ENCODE measurements at places on chromosomes 6 and 20. TPM values are rescaled to one million over a fixed set of nuclear protein-coding genes. Genes with fewer than 3 reads are reported as not detected.

CRISP2 gene
- total RNA-seq: not detected

FKBP1C gene
- total RNA-seq: 0.40 TPM

UBD gene
- total RNA-seq: 1.9 TPM

LCA5 gene
- 6.1 TPM for total RNA-seq

C6orf163 gene
- 0.56 TPM for total RNA-seq

MAP7 gene
- 0.66 TPM for total RNA-seq

B3GALT4 gene
- total RNA-seq: 2.8 TPM

PKIG gene
- total RNA-seq: 326 TPM

TNNC2 gene
- total RNA-seq: not detected

CLIC5 gene
- total RNA-seq: 0.07 TPM

ARFGEF3 gene
- total RNA-seq: 8.2 TPM

NRN1 gene
- 1.7 TPM for total RNA-seq

BNIP5 gene
- not detected for total RNA-seq

TINAG gene
- not detected for total RNA-seq

NEDD9 gene
- total RNA-seq: 32.8 TPM

PHACTR3 gene
- total RNA-seq: not detected

All from pulmonary artery endothelial cell (primary cell).